ENCODE measurements at places on chromosomes 7 and 10. TPM values are rescaled to one million over a fixed set of nuclear protein-coding genes. Genes with fewer than 3 reads are reported as not detected.
A peak's percentile ranks its signal among the peaks of the same experiment; 100 is the strongest.

MMD2 gene
- total RNA-seq = not detected

CCDC3 gene
- 25.8 TPM for total RNA-seq

NPFFR1 gene
- not detected for total RNA-seq

DNA sequence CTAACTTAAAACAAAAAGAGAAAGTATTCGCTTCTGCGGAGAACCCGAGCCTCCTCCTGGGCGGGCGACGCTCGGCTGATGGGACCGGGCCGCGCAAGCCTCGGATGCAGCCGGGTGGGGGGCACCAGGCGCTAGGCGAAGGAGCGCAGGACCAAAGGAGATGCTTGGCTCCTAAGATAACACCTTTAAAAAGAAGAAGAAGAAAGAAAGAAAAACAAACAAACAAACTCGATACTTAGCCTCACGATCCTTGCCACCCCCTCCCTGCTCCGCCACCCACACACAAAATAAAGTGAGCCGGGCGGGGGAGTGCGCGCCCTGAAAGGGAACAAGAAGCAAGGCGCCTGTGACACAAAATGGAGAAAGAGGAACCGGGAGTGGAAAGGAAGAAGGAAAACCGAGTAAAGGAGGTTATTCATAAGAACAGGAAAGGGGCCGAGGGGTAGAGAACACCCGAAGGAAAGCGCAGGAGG lies 34.0 kb upstream of the EBLN1 start:
- peaks cover 8% of the 10 kb centered on the region for H3K4me1 ChIP-seq
- H3K36me3 ChIP-seq = no peaks in the 10 kb centered on the region
- H3K27me3 ChIP-seq = peaks cover 8% of the 10 kb centered on the region
- peak overlapping the region; percentile 78 for H3K4me3 ChIP-seq
- H3K27ac ChIP-seq = peak overlapping the region; percentile 76

DNA sequence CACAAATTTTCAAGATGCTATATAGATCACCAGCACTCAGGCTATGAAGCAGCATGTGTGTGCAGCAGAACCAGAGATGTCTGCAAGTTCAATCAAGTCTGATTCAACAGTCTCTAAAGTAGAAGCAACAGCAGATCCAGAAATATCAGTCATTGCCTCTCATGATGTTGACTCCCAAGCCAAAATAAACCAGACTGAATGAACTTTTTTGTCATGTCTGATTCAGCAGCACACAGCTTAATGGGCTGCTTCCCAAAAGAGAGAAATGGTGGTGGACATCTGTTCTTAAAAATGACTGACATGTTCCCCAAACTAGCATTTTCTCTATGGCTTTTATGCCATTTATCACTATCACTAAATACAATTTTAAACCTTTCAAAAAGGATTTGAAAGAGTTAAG lies 53.8 kb downstream of the TMEM26 start:
- no peaks in the 10 kb centered on the region for H3K27me3 ChIP-seq
- H3K36me3 ChIP-seq = no peaks in the 10 kb centered on the region
- peaks cover 10% of the 10 kb centered on the region for H3K4me1 ChIP-seq
- peak; percentile 82 for DNase-seq

GRCh38 chr7:32228601-32229000 lies 158.4 kb upstream of the PDE1C start:
- no peak for DNase-seq
- no peaks in the 10 kb centered on the region for H3K4me1 ChIP-seq
- H3K36me3 ChIP-seq = no peaks in the 10 kb centered on the region
- no peaks in the 10 kb centered on the region for H3K27me3 ChIP-seq

DNA sequence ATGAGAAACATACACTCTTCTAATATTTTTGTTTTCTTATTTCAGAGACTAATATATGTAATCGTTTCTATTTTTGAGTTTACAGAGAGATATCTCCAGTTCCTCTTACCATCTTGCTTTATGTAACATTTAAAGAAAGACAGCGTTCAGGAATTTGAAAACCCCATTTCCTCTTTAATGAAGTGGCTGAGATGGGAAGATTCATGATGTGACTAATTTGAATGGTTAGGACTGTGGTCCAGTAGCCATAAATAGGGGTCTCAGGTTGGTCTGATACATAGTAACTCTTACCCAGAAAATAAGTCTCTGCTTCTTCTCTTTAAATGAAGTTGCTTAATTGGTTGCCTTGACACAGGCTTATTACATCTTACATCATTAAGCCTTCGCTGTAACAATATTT lies 6.9 kb downstream of the KMT2E start:
- DNase-seq = no peak
- H3K4me3 ChIP-seq = no peak overlapping the region
- H3K27ac ChIP-seq = no peak overlapping the region
- peaks cover 18% of the 10 kb centered on the region for H3K4me1 ChIP-seq
- H3K36me3 ChIP-seq = no peaks in the 10 kb centered on the region

- H3K36me3 ChIP-seq = no peaks in the 10 kb centered on the region
- H3K4me1 ChIP-seq = peaks cover 3% of the 10 kb centered on the region
- H3K27ac ChIP-seq = no peak overlapping the region
- no peak overlapping the region for H3K4me3 ChIP-seq
Observed at GRCh38 chr7:2750004-2750407, 62.0 kb downstream of the AMZ1 start.

DNA sequence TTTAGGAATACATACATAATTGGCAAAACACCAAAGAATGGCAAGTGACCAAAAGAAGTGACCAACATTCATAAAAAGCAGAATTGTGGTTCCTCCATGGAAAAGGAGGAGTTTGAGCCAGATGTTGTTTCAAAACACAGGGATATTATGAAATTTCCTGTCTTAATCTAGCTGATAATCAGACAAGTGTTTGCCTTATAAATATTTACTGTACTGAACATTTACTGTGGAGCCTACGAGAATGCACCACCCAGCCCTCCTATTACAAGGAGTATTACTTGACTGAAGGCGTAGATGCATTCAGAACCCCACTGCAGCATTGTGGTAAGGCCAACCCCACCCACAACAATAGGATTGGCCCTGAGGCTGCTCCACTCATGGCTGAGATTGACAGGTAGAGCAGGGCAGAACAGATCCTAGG lies 118.9 kb downstream of the AKR1D1 start:
- no peaks in the 10 kb centered on the region for H3K4me1 ChIP-seq
- no peak overlapping the region for H3K4me3 ChIP-seq
- no peak overlapping the region for H3K27ac ChIP-seq
- H3K36me3 ChIP-seq = no peaks in the 10 kb centered on the region
- H3K27me3 ChIP-seq = no peaks in the 10 kb centered on the region
- no peak for DNase-seq

- no peak overlapping the region for H3K27ac ChIP-seq
- no peak overlapping the region for H3K4me3 ChIP-seq
- no peaks in the 10 kb centered on the region for H3K27me3 ChIP-seq
- DNase-seq = no peak
- H3K4me1 ChIP-seq = no peaks in the 10 kb centered on the region
- H3K36me3 ChIP-seq = no peaks in the 10 kb centered on the region
Observed at GRCh38 chr10:52472406-52473146, 158.5 kb downstream of the DKK1 start.

DNA sequence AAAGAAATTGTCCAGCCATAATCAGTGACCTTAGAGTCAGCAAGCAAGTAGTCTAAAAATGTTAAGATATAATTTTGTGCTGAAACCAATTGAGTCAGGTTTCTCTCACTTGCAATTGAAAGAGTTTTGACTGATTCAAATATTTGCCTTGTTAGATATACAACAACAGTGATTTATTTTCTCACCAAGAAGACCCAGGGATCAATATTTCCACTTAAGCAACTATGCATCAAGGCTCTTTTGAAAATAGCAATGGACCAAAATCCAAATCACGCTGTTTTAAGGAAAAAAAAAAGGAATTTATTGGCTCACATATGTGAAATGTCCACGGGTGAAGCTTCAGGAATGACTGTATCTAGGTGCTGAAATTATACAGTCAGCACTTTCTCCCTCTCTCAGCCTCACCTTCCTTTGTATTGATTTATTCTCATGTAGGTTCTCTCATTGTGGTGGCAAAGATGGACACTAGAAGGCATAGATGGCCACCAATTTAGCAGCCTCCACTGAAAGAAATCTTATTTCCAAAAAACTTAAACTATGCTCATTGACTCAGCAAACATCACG lies 9.7 kb upstream of the FKBP9 start:
- no peaks in the 10 kb centered on the region for H3K4me1 ChIP-seq
- no peak overlapping the region for H3K27ac ChIP-seq
- no peak overlapping the region for H3K4me3 ChIP-seq
- no peaks in the 10 kb centered on the region for H3K36me3 ChIP-seq
- no peak for DNase-seq

GRCh38 chr10:4033341-4033896 lies 248.4 kb upstream of the KLF6 start:
- H3K36me3 ChIP-seq = no peaks in the 10 kb centered on the region
- no peak overlapping the region for H3K4me3 ChIP-seq
- DNase-seq = no peak
- peaks cover 4% of the 10 kb centered on the region for H3K4me1 ChIP-seq
- no peaks in the 10 kb centered on the region for H3K27me3 ChIP-seq

Measured in astrocyte (in vitro differentiated cells and primary cell).